Hematopoietic multipotent progenitor cell treated with erythropoietin and hydrocortisone succinate and interleukin-3 and kit ligand, for 15 days (in vitro differentiated cells): ENCODE measurements at places on chromosomes 3 and 15.
A peak's percentile ranks its signal among the peaks of the same experiment; 100 is the strongest.

GRCh38 chr15:92366381-92366780 is 27.3 kb upstream of the ST8SIA2 start:
- DNase-seq, result no peak

DNA sequence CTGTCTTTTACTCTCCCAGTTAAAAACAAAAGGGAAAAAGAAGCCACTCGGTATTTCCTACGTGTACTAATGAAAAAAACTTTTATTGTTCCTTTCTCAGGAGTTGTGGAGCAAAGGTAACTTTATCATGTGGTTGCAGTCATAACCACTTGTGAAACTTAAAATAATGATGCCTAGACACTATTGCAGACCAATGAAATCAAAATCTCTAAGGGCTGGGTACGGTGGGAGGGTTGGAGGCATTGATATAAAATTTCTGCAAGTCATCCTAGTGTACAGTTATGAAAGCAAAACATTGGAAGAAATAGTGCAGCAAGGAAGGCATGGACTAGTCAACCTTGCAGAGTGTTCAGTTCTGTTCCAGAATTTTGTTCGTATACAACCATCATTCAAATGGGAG is 808.8 kb downstream of the TUSC7 start:
- DNase-seq, result no peak

DNA sequence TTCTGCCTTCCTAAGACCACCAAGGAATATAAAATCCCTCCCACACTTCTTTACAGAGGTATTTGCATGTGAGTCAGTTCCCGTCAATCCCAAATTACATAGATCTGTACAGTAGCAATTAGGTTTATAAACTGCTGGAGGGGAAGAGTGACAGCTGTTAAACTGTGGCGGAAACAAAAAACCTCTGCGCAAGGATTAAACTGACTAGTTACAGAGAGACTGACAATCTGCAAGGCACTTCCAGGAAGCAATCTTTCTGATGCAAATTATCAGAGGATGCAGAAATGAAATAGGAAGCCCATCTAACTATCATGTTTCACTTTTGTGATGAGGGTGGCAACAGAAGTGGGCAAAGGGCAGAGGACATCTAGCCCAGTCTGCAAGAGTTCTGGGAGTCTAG is 150.4 kb downstream of the RTP4 start:
- no peak for DNase-seq

GRCh38 chr3:106339551-106339950 is 470.7 kb upstream of the CBLB start:
- no peak for DNase-seq

DNA sequence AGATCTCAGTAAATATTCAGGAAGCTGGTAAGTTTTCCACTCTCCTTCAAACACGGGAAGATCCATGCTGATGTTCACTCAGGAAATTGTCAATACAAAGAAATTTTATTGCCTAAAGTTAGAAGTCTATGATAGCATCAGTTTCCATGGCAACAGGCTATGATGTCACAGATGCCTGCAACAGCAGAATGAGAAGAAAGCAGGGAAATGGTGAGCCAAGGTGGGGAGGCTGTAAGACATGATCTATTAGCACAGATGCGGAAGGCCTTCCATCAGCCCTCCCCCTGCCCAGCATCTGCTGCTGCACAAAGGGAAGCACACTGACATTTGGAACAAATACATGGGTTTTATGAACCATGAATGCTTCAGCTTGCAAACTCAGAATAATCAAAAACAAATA is 28.6 kb downstream of the EPHB1 start:
- DNase-seq, result no peak

GRCh38 chr3:148957586-148957985 is 33.8 kb upstream of the GYG1 start:
- no peak for DNase-seq

- DNase-seq, result no peak
Measured at GRCh38 chr3:125507128-125507527, 12.9 kb downstream of the SNX4 start.

DNA sequence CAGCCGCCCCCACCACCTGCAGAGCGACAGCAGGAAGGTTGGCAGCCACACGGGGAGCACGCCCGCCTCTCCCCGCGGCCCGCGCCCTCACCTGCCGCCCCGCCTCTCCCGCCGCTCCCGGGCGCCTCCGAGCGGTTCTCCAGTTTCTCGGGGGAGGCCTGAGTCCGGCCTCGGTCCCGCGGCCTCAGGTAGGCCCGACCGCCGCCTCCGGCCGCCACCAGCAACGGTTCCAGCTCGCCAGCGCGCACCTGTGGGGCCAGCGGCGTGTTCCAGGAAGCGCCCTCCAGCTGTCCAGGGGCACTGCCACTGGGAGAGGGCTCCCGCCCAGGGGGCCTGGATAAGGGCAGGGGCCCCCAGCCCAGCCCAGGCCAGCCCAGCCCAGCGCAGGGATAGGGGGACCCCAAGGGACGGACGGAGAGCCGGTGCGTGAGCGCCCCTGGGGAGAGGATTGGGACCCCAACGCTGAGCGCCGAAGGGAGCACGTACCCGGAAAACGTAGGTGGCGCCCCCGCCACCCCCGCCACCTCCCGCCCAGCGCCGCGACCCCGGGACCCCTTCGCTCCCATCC is 2.2 kb downstream of the LTK start:
- no peak for DNase-seq

GRCh38 chr3:126101521-126101982 is 17.6 kb upstream of the SLC41A3 start:
- DNase-seq, result no peak

GRCh38 chr3:53196575-53197407 is 35.8 kb downstream of the PRKCD start:
- peak; percentile 20 for DNase-seq

DNA sequence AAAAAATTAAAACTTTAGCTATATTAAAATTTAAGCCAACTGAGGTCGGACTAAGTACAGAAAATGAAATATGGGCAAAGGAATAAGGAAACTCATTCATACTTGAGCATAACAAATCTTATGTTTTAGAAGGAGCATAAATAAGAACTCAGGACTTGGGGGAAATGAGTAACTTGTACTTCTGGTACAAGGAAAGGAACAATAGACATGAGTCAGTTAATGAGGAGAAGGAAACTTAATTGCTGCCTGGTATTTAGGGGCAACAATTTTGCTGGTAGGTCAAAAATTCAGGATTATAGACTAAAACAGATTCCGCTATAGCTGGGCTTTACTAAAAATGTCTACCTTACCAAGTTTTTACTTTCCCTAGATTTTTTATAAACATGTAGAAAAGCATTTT is 113.1 kb downstream of the MYO5A start:
- DNase-seq, result no peak

DNA sequence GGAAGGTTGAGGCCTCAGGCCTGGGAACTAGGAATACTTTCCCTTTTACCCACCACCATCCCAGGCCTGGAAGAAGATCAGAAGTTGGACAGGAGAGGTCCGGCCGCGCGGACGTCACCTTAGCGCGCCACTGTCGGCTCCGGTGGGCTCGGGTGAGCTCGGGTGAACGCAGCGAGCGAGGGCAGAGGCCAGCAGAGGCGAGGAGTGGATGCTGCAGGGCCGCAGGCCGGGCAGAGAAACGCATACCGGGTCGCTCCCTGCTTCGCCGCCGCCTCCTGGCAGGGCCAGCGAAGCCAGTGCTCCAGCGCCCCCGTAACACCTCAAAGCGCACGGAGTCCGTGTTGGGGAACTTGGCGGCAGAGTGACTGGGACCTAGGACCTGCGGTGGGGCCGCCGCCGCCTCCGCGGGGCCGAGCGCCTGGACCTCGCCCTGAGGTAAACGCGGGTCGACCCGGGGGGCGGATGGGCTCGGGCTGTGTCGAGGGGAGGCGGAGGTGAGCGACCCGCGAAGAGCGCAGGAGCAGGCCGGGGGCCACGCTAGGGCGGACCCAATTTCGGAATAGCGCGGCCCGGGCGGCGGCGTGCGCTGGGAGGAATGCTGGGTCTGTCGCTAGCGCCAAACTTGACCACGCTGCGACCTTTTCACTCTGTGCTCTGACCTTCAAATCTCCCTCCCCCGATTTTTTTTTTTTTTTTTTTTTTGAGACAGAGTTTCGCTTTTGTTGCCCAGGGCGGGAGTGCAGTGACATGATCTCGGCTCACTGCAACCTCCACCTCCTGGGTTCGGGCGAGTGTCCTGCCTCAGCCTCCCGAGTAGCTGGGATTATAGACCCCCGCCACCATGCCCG is 1.6 kb downstream of the CYP11A1 start:
- no peak for DNase-seq

DNA sequence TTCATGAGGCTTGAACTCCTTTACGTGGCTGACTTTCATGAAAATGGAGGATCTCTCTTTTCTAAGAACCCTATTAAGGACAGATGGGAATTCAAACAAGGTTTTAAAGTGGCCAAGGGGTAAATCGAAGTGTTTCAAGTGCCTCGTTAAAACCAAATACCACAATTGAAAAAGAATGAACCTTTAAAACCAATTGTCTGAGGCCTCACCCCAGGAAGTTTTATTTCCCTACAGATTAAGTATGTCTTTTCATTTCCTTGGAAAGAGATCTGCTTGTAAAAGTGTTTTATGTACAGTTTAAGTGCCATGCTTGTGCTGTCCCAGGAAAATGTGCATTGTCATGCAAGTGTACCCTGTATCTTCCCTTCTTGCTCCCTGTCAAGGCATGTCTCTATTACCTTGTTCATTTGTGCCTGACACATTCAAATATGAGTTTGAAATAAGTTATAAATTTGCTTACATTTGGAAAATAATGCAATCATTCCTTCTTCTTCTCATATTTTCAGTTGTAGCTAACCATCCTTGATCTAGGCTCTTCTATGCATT is 138.7 kb downstream of the ZPLD1 start:
- no peak for DNase-seq

DNA sequence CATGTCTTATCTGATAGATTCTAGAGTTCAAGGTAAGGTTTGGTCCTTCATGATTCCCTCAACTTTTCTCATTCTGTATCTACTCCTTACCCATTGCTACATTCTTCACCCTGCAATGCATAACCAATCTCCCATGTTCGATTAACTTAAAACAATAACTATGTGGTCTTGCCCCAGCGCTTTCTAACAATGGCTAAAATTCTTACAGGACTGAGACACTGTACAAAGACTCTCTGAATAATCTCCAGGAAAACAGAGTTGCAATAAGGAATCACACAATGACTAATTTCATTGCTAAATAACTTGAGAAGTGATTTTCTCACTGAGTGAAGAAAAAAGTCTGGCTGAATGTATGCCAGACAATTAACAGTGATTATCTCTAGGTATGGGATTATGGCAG is 69.6 kb upstream of the FAM174B start:
- no peak for DNase-seq

DNA sequence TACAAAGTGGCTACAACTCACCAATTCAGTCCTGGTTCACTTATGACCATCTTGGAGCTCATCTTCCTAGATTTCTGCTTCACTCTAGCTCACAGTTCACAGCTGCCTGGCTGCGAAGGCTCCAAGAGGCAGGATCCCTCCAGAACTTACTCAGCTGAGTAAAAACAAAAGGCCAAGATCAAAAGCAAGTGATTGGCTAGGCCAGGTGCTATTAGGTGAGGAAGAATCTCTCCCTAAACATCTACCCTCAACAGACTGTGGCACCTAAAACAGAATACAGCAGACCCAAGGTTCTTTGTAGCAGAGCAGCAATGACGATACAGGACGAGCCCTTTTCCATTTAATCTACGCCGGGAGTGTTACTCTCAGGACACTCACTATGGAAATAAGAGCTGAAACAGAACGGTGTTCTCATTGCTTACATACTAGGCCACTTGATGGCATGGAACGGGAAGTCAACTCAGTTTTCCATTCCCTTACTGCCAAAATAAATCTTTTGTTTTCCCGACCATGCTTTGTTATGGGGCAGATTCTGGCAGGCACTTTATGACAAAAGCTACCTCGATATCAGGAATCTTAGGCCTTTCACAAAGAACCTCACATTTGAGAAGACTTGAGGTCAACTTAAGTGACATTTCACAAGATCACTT is 901 bp downstream of the ICE2 start:
- DNase-seq, result no peak

DNA sequence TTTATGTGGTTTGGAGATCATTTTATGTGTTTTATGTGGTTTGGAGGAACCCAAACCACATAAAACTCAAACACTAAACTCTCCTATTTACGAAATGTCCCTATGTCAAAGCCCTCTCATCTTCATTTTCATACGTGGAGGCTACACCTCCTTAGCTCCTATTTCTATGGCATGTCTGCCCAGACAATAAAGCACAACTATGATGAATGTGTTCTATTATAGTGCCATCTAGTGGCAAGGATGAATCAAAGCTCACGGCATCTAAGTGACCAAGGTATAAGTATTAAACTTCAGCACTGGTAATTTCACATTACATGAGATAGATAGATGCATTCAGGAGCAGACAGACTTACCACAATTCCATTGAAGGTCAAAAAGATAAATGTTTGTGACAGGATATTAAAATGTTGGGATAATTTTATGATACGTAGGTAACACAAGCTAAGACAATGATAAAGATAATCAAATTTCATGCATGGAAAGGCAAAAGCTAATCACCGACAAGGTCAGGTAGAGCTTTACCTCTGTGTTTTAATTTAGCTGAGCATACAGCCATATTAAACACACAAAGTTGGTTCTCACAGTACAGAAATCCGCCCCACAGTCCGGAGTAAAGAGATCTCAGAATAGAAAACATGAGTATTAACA is 130.6 kb upstream of the FHIT start:
- DNase-seq, result peak; percentile 54

GRCh38 chr15:56759450-56759845 is 26.1 kb upstream of the ZNF280D start:
- no peak for DNase-seq

- DNase-seq, result no peak
Measured at GRCh38 chr3:50978991-50979667, 304.4 kb downstream of the DOCK3 start.

DNA sequence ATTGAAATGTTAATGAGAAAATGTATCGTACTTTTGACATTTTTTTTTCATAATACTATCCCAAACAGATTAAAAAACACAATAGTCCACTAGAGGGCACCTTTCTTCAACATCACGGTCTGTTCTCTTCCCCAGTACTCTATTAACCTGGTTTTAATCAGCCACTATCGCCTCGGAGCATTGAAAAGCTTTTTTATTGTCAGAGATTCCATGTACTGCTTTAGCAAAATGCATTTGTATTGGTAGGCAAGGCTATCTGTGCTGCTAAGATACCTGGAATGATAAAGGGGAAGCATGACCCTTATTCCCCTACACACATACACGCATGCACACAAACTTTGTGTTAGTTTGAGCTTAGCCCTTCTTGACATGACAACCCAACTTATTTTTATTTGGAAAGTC is 160.1 kb upstream of the IL12A start:
- DNase-seq, result peak; percentile 16

- DNase-seq, result no peak
Measured at GRCh38 chr3:63814237-63814636, 4.9 kb upstream of the C3orf49 start.

GRCh38 chr15:51641490-51642130 is 19.0 kb upstream of the DMXL2 start:
- no peak for DNase-seq
